ENCODE measurements at places on chromosomes 3 and 15. TPM values are rescaled to one million over a fixed set of nuclear protein-coding genes. Genes with fewer than 3 reads are reported as not detected.

GRCh38 chr3:48661501-48662144, 1.1 kb downstream of the CELSR3 start:
- DNase-seq: peak; percentile 95

- DNase-seq: no peak
Measured at GRCh38 chr3:16865335-16865734, 19.4 kb upstream of the PLCL2 start.

DNA sequence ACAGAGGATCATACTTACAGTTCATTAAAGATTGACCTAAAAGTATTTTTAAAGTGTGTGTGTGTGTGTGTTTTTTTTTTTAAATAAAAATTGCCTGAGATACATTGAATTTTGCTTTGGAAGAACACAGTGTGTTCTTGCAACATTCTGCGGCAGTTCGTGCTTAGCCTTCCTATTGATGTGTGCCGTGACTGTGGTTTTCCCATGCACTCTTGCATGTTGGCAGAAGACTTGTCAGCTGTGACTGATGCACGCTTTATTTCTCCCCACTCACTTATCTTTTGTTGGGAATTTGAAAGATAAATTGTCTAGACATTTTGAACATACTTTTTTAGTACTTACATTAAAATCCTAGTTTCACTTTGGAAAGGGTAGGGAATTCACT, 136.3 kb upstream of the LRRFIP2 start:
- DNase-seq: no peak

DNA sequence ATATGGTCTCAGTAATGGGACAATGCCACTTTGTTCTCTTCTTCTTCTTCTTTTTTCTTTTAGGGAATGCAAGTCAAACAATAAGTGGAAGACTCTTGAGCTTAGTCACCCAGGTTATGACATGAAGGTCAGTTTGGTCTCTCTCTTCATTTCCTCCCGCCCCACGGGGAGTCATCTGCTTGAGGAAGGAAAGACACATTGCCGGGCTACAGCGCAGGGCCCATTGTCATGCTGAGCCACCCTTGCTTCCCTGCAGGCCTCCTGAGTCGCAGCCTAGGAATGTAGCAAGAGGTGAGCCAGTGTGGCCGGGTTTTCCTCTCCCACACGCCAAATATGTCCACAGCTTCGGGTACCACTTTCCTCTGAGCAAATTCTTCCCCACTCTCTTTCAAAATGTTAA, 47.6 kb downstream of the RAP2B start:
- peak; percentile 91 for DNase-seq

U2SURP gene
- 135 TPM for total RNA-seq

DNA sequence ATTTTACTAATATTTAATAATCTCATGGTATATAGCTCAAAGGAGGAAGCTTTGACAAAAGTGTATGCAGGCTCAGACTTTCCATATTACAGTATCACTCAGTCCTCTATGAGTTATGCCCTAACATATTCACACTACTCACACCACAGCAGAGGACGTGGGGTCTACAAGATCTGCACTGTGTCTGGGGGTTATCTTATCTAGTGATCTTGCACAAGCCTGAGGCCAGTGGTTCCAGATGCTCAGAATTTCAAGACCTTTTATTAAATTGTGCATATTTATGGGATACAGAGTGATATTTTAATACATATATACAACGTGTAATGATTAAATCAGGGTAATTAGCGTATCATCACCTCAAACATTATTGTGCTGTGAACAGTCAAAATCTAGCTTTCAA, 933.1 kb downstream of the SQOR start:
- no peak for DNase-seq

GHSR gene
- total RNA-seq: not detected

- no peak for DNase-seq
Measured at GRCh38 chr3:474828-475227, 278.3 kb downstream of the CHL1 start.

GRCh38 chr3:21620511-21621155, 130.4 kb downstream of the ZNF385D start:
- no peak for DNase-seq

GRCh38 chr3:184874709-184875644, 63.0 kb downstream of the VPS8 start:
- peak; percentile 63 for DNase-seq

- DNase-seq: no peak
Measured at GRCh38 chr15:76178296-76179000, 118.7 kb downstream of the TMEM266 start.

SYNPR gene
- not detected for total RNA-seq

PAQR9 gene
- total RNA-seq: 4.2 TPM

DNA sequence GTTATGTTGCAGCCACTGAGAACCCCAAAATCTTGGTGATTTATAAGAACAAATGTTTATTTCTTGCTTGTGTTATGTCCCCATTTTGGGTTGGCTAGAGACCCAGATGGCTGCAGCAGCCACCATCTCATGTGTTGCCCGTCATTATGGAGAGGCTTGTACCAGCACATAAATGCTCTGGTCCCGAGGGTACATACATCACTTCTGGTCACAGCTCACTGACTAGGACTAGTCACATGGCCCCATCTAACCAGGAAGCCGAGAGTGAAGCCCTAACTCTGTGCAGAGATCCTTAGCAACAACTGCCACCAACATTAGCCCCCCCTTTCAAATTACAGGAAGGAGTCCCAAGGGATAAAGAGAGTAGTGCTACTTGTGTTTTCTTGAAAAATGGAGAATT, 25.5 kb upstream of the HACD2 start:
- no peak for DNase-seq

DGKG gene
- 0.86 TPM for total RNA-seq

GRCh38 chr3:30804984-30805383, 89.5 kb downstream of the GADL1 start:
- no peak for DNase-seq

DNA sequence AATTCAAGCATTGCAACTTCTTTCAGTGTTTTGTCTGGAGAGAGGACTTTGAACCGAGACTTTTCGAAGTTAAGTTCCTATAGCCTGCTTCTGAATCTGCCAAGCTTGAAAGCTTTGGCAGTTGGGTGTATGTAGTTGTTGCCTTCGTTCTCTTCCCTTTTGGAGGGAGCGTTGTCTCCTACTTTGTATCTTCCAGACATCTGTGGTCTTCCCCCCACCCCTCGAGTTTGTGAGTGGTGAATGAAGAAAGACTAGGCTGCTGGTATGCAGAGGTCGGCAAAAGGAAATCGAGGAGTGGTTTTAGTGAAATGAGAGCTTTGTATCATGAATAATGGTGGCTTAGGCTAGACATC, 1.3 kb downstream of the CTNNB1 start:
- no peak for DNase-seq

- DNase-seq: no peak
Measured at GRCh38 chr15:86677278-86677677, 597.6 kb downstream of the AGBL1 start.

DNA sequence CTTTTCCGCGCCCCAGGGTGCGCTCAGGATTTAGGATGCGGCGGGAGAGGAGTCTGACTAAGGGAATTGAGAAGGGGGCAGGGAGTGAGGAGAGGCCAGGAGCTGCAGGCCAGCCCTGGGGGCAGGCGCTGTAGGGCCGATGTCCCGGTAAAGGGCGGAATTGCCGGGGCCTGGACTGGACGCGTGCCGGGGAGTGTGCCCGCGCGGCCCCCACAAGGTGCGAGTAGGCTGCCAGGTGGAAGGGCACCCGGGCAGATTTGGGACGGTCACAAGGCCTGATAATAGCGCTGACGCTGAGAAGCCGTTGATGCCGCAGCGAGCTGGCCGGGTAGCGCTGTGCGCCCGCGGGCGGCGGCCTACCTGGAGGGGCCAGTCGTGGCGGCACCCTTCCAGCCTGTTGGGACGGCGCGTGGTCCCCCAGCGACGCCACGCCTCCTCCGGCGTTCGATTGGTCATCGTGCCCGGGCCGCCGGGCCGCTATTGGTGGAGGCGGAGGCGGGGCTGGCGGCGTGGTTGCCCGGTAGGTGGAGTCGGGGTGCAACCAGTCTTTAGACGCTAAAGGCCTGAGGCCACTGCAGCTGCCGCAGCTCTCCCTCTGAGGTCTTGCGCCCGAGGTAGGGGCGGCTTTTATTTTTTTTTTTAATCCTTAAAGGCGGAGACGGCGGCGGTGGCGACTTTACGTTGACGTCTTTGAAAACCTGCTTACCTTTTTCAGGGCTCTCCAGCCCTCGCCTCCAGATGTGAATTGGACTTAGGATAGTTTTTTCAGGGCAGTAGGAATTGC, 903 bp downstream of the SLC25A38 start:
- peak; percentile 99 for DNase-seq

Measured in endodermal cell (in vitro differentiated cells).